Stimulated activated CD4-positive, alpha-beta T cell treated with anti-CD3 and anti-CD28 coated beads, Interleukin-15, amount 100 ng/mL, for 48 hours (primary cell): ENCODE measurements at places on chromosomes 4 and X.

DNA sequence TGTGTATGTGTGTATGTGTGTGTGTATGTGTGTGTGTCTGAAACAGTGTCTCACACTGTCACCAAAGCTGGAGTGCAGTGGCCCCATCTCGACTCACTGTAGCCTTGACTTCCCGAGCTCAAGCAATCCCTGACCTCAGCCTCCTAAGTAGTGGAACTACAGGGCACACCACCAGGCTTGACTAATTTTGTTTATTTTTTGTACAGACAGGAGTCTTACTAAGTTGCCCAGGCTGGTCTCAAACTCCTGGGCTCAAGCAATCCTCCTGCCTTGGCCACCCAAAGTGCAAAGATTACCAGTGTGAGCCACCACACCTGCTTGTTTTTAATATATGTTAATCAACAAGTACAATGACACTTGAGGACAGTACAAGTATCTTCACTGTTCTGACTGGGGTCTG is 92.4 kb downstream of the APBB2 start:
- DNase-seq = no peak

GRCh38 chr4:48153791-48154550 is 19.9 kb upstream of the TXK start:
- DNase-seq = no peak

DNA sequence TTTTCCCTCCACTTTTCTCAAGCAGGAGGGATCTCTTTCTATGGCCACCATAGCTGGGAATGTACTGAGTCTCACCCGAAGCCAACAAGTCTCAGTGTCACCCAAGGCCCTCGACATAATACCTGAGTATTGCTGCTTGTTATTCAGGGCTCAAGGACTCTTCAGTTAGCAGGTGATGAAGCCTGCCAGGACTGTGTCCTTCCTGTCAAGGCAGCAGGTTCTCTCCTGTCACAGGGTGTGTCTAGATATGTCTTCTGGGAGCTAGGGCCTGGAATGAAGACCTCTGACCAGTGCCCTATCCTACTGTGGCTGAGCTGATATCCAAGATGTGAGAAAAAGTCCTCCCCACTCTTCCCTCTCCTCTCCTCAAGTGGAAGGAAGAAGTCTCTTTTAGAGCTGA is 391.0 kb upstream of the DIPK2B start:
- DNase-seq = no peak

DNA sequence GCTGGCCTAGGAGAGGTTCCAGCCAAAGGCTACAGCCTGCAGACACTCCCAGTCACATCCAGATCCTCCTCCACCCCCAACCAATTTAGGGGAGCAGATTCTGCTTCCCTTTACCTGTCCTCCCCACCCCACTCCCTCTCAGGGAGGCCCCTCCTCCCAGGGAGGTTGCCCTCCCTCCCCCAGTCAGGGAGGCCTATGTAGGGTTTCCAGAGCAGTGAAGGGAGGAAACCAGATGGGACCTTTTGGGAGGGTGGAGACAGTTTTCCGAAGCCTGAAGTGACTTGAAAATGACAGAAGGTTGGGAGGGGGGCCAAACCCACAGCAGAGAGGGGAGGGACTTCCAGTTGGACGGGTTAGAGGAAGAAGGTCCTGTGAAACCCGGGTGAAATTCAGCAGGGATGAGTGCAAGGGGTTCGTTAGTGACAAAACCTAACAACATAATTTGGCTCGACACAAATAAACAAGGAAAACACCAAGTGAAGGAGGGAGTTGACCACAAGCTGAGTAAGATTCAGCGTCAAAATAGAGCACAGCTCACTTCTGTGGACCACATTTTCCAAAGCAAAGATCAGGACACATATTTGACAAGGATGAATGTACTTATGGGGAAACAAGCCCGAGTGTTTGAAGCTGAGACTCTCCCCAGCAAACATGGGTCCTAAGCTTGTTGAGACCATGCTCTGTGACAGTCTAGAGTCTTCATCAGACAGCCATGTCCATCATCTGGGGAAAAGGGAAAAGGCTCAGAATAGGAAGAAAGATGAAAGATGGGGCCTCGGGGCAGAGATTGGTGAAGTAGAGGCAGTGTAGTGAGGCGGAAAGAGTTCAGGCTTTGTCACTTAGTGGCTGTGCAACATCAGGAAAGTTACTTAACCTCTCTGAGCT is 46.4 kb downstream of the PRPS1 start:
- DNase-seq = no peak

- no peak for DNase-seq
These were observed 421.7 kb upstream of the HTR2C start for GRCh38 chrX:114162068-114162735.
